ENCODE measurements at places on chromosomes 11 and 22.

GRCh38 chr11:15735706-15736105 is 620.6 kb downstream of the SOX6 start:
- no peak for ATAC-seq

- no peak for ATAC-seq
Measured at GRCh38 chr11:14641801-14642200, 1.8 kb upstream of the PDE3B start.

GRCh38 chr22:38415046-38415445 is 40.0 kb downstream of the KCNJ4 start:
- no peak for ATAC-seq

DNA sequence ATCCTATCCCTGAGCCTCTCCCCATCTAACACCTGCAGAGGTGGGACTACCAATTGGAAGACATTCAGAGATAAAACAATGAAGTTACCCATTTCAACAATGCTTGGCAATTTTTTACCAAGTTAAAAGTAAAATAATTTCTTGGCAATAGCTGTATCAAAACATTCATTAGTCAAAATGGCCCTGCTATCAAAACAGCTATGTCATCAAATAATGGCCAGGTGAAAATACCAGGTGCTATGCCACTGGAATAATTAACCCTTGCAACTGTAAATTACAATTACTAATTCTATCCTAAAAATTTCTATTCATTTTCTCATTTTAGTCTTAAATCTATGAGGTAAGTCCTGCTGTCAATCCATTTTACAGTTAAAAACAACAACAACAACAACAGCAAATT is 43.3 kb downstream of the NOX4 start:
- no peak for ATAC-seq

- no peak for ATAC-seq
Measured at GRCh38 chr11:111452146-111452545, 60.0 kb downstream of the BTG4 start.

DNA sequence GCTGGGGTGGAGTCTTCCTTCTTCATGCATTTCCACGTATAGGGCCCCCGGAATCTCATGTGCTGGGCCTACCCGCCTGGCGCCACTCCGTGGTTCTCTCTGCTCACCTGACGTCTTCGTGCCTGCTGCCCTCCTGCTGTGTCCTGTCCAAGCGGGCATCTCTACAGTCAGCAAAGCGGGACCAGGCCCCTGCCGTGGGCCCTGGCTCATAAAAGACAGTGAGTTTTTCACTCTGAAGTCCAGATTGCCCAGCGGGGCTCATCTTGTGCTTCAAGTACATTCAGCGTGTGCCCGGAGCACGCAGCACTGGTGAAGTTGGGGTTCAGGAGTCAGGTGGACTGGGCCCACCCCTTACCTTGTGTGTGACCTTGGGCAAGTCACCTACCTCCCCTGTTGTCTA is 17.4 kb downstream of the C11orf24 start:
- ATAC-seq = no peak
